ENCODE measurements at places on chromosomes 7 and 10. TPM values are rescaled to one million over a fixed set of nuclear protein-coding genes. Genes with fewer than 3 reads are reported as not detected.

PLXNA4 gene
- total RNA-seq: 15.3 TPM

GCK gene
- total RNA-seq: not detected

DNA sequence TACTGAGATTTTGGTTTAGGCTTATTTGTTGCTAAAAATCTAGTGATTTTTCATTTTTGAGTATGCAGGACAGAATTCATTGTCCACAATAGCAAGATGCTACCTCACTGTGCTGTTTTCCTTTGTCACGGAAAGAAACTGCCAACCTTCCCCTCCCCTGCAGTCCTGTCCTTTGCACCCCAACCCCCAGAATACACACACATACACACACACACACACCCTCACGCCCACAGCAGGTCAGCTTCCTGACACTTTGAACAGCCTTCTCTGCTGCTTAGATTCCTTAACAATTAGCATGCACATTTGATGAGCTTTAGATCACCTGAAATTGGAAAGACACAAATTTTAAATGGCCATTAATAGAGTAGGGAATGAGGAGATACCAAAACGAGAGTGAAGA, 32.1 kb downstream of the ARMC3 start:
- H3K27ac ChIP-seq: no peak overlapping the region
- DNase-seq: no peak
- no peaks in the 10 kb centered on the region for H3K4me1 ChIP-seq
- H3K4me3 ChIP-seq: no peak overlapping the region
- no peaks in the 10 kb centered on the region for H3K27me3 ChIP-seq
- H3K36me3 ChIP-seq: no peaks in the 10 kb centered on the region

GRCh38 chr10:86342111-86342863, 24.3 kb downstream of the GRID1 start:
- no peaks in the 10 kb centered on the region for H3K36me3 ChIP-seq
- no peaks in the 10 kb centered on the region for H3K27me3 ChIP-seq
- DNase-seq: no peak
- no peaks in the 10 kb centered on the region for H3K4me1 ChIP-seq
- no peak overlapping the region for H3K4me3 ChIP-seq
- H3K27ac ChIP-seq: no peak overlapping the region

- H3K27ac ChIP-seq: no peak overlapping the region
- peaks cover 69% of the 10 kb centered on the region for H3K36me3 ChIP-seq
- no peaks in the 10 kb centered on the region for H3K27me3 ChIP-seq
- no peak overlapping the region for H3K4me3 ChIP-seq
- H3K4me1 ChIP-seq: peaks cover 7% of the 10 kb centered on the region
Measured at GRCh38 chr7:44964831-44965440, 13.9 kb downstream of the MYO1G start.

ADAM12 gene
- total RNA-seq: 1.6 TPM

ACTL6B gene
- total RNA-seq: not detected

GRCh38 chr7:117118579-117119180, 165.4 kb downstream of the ST7 start:
- no peak overlapping the region for H3K27ac ChIP-seq
- H3K4me1 ChIP-seq: no peaks in the 10 kb centered on the region
- no peak for DNase-seq
- H3K36me3 ChIP-seq: no peaks in the 10 kb centered on the region
- H3K27me3 ChIP-seq: no peaks in the 10 kb centered on the region
- no peak overlapping the region for H3K4me3 ChIP-seq

RBM20 gene
- total RNA-seq: not detected

- H3K4me1 ChIP-seq: peaks cover 12% of the 10 kb centered on the region
- H3K27ac ChIP-seq: no peak overlapping the region
- H3K36me3 ChIP-seq: no peaks in the 10 kb centered on the region
Measured at GRCh38 chr10:87661861-87662785, 2.4 kb downstream of the PAPSS2 start.

DNA sequence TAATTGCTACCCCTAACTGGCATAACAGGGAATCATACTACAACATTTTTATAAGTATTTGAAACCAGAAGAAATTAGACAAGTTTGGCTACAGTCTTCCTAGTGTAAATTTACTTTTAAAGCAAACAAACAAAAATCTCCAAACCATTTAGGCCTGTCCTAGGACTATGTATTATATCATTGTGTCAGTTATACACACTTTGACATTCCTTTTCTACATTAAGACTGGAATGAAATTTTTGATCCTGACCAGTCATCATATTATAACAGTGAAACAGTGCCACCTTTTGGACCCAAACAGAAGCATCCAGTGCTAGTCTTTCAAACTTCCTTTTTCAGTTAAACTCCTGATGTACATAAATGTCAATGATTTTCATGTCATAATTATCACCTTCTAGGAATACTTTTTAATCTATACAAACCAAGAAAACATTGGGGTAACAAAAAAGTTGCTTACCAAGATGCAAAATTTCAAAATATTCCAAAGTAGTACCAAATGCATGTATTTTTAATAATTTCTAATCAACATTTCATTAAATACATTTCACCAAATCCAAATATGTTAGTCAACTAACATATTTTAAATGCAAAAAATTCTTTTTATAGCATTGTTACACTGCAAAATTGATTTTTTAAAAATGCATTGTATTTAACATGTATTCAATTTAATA, 75.7 kb downstream of the IMMP2L start:
- no peaks in the 10 kb centered on the region for H3K36me3 ChIP-seq
- H3K27me3 ChIP-seq: no peaks in the 10 kb centered on the region
- H3K4me3 ChIP-seq: no peak overlapping the region
- peak; percentile 63 for DNase-seq
- no peaks in the 10 kb centered on the region for H3K4me1 ChIP-seq

DNA sequence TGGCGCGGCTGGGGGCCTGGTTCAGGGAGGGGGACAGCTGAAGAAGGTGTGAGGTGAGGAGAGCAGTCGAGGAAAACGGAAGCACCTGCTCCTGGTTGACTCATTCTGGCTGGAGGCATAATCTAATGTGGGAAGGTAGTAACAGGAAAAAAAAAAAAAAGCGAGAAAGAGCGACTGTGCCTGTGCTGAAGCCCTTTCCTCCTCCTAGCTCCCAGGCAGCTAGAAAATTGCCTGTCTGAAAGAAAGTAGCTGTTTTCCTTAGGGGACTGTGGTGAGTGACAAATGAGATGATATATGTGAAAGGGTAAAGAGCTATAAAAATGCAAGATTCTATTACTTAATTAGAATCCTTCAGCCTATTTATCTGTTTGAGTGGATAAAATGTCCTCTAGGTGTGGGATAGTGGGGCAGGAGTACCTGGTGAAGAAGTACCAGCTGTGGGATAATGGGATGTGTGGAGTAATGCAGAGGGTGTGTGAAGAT, 4.9 kb upstream of the MEST start:
- no peak overlapping the region for H3K27ac ChIP-seq
- H3K36me3 ChIP-seq: no peaks in the 10 kb centered on the region
- peak overlapping the region; percentile 51 for H3K4me3 ChIP-seq
- H3K27me3 ChIP-seq: peaks cover 4% of the 10 kb centered on the region

RSPH10B2 gene
- total RNA-seq: 0.54 TPM

ADGRA1 gene
- total RNA-seq: not detected

DNA sequence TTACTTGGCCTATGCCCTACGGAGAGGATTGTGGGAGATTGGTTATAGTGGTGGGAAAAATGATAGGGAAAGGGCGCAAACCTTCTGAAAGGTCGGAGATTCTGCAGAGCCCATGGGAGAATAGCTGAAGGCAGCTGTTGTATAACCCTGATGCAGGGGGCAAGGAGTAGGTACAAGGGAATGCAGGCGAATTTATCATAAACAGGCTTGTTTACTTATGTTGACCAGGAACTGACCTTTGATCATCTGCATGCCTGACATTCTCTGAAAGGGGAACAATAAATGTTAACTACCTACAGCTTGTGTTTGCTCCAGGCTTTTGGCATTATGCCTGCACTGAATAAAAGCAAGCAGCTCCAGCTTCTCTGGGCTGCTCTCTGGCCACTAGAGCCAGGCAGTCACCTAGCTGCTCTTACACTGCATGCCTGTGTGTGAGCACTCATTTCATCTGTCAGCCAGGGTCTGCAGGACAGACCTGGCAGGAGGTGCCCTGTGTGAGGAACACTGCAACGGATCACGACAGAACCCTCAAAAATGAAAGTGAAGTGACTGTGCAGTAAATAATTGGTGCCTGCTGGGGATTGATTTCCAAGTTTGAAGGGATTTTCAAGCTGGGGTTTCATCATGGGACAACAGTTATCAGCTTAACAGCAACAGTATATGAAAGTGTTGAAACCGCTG, 31.1 kb upstream of the ABCA13 start:
- no peaks in the 10 kb centered on the region for H3K4me1 ChIP-seq
- no peak overlapping the region for H3K4me3 ChIP-seq
- no peak for DNase-seq
- no peaks in the 10 kb centered on the region for H3K27me3 ChIP-seq
- no peaks in the 10 kb centered on the region for H3K36me3 ChIP-seq

DNA sequence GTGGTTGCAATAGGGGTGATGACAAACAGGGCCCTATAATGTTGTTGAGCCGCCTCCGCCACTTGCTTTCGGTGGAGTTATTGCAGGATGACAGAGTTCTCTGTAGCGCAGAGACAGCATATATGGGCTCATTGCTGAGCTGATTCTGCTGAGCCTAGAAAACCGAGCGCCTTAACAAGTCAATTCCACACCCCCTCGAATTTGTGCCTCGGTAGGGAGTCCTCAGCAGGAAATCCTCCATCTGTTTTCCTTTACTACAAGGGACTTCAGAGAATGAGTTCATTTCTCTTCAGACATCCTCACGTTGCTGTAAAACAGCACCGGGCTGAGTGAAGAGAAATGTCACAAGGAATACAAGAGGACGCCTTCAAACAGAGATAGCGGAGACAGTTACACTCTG, 90.7 kb upstream of the KIAA1217 start:
- H3K36me3 ChIP-seq: no peaks in the 10 kb centered on the region
- H3K4me3 ChIP-seq: no peak overlapping the region
- DNase-seq: no peak
- no peaks in the 10 kb centered on the region for H3K4me1 ChIP-seq

SMO gene
- total RNA-seq: 0.50 TPM

DNA sequence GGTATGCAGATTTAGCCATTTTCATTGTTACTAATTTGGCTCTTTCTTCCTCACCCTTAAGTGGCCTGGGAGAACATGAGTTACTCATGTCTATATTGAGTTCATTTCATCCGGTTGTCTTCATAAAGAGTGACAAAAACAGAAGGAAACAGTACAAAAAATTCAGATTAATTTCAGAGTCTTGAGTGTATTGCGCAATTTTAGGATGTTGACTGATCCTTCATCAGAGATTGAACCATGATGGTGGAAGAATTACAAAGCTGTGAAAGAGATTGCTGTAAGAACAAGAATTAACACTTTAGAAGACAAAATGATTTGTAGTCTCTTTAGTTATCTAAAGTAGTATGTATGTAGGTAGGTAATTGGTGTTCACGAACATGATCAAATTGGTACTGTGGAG, 194.0 kb upstream of the PPP1R3A start:
- DNase-seq: no peak
- H3K4me1 ChIP-seq: no peaks in the 10 kb centered on the region
- H3K4me3 ChIP-seq: no peak overlapping the region
- H3K36me3 ChIP-seq: no peaks in the 10 kb centered on the region

ZNF853 gene
- 12.0 TPM for total RNA-seq

GRCh38 chr10:34341473-34341872, 473.6 kb downstream of the PARD3 start:
- H3K27ac ChIP-seq: no peak overlapping the region
- no peaks in the 10 kb centered on the region for H3K4me1 ChIP-seq
- no peaks in the 10 kb centered on the region for H3K36me3 ChIP-seq
- no peak for DNase-seq

GRCh38 chr7:39712751-39713150, 89.4 kb downstream of the RALA start:
- H3K4me3 ChIP-seq: no peak overlapping the region
- no peaks in the 10 kb centered on the region for H3K27me3 ChIP-seq
- no peaks in the 10 kb centered on the region for H3K4me1 ChIP-seq
- no peak overlapping the region for H3K27ac ChIP-seq

DNA sequence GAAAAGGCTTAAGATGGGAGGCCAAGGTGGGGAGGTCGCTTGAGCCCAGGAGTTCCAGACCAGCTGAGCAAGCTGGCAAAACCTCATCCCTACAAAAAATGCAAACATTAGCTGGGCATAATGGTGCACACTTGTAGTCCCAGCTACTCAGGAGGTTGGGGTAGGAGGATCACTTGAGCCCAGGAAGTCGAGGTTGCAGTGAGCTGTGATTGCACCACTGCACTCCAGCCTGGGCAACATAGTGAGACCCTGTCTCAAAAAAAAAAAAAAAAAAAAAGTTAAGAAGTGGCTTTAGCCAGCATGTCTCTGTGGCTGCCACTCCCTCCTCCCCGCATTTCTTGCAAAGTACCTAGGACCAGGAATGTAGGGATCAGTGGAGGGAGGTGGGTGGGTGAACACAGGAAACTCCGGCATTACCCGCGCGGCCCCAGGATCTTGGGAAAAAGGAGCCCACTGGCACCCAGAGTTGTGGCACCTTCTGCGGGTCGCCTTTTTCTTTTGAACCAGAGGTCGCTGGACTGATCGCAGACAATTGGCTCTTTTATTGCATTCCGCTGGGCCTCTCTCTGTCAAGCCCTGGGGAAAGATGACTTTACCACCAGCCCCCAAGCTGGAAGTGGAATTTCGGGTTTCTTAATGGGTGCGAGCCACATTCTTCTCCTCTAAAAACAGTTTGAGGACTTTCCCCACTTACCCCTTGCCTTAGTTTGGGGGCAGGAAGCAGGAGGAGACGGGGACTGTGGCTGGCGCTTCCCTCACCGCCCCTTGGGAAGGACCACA, 3.5 kb downstream of the VGF start:
- H3K36me3 ChIP-seq: no peaks in the 10 kb centered on the region
- H3K4me3 ChIP-seq: no peak overlapping the region
- DNase-seq: no peak
- peaks cover 34% of the 10 kb centered on the region for H3K4me1 ChIP-seq
- H3K27ac ChIP-seq: no peak overlapping the region

FEZF1 gene
- not detected for total RNA-seq

DCLRE1A gene
- total RNA-seq: 5.2 TPM

GRCh38 chr10:24858288-24859270, 93.8 kb downstream of the PRTFDC1 start:
- DNase-seq: no peak
- H3K4me3 ChIP-seq: no peak overlapping the region
- H3K27ac ChIP-seq: no peak overlapping the region
- H3K36me3 ChIP-seq: no peaks in the 10 kb centered on the region
- no peaks in the 10 kb centered on the region for H3K4me1 ChIP-seq

GRCh38 chr10:125048094-125048864, 106.4 kb downstream of the ZRANB1 start:
- DNase-seq: peak; percentile 64
- H3K27me3 ChIP-seq: no peaks in the 10 kb centered on the region
- H3K36me3 ChIP-seq: no peaks in the 10 kb centered on the region
- H3K27ac ChIP-seq: no peak overlapping the region
- H3K4me3 ChIP-seq: no peak overlapping the region
- peaks cover 20% of the 10 kb centered on the region for H3K4me1 ChIP-seq

NAT16 gene
- total RNA-seq: not detected

GRCh38 chr10:86139066-86139657, 227.4 kb downstream of the GRID1 start:
- no peaks in the 10 kb centered on the region for H3K36me3 ChIP-seq
- H3K4me3 ChIP-seq: no peak overlapping the region
- no peak overlapping the region for H3K27ac ChIP-seq
- no peaks in the 10 kb centered on the region for H3K27me3 ChIP-seq
